ENCODE measurements at places on chromosomes 5 and 9.

- DNase-seq = no peak
Measured at GRCh38 chr9:2243666-2244555, 228.8 kb downstream of the SMARCA2 start.

DNA sequence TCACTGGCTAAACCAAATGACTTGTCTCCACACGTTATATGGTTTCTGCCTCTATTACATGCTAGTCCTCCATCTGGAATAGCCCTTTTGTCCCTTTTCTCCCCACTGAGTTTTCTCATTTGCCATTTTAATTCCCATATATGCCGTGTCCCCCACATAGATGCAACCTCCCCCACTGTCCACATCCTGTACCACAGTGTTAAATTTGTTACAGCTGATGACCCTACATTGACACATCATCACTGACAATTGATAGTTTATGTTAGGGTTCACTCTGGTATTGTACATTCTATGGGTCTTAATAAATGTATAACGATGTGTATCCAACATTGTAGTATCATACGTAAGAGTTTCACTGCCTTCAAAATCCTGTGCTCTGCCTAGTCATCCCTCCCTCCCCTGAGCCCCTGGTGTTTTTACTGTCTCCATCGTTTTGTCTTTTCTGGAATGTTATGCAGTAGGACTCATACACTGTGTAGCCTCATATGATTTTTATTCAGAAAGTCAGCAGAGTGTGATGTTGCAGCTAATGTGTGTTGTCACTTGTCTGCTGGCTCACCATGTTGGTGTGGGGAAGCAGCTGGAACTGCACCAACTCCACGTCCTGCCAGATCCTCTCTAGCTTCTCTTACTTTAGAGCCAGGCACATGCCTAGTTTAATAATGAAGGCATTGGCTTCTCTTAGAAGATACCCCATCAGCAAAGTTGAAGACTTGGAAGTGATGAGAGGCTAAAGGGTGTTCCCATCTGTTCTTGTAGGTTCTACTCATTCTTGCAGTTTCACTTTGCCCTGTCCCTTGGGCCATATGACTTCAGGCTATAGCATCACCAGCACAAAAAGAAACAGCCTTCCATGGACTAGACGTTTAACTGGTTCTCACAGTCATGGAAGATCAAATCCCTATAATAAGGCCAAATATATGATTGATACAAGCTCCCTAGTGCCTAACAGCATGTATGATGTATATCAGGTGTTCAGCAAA lies 30.2 kb downstream of the LRRC70 start:
- DNase-seq = no peak

- DNase-seq = no peak
Measured at GRCh38 chr9:11962327-11962726, 730.9 kb upstream of the TYRP1 start.

GRCh38 chr5:20469792-20470191 lies 481.8 kb upstream of the CDH18 start:
- DNase-seq = no peak

GRCh38 chr9:17986595-17986994 lies 407.7 kb downstream of the SH3GL2 start:
- DNase-seq = no peak

DNA sequence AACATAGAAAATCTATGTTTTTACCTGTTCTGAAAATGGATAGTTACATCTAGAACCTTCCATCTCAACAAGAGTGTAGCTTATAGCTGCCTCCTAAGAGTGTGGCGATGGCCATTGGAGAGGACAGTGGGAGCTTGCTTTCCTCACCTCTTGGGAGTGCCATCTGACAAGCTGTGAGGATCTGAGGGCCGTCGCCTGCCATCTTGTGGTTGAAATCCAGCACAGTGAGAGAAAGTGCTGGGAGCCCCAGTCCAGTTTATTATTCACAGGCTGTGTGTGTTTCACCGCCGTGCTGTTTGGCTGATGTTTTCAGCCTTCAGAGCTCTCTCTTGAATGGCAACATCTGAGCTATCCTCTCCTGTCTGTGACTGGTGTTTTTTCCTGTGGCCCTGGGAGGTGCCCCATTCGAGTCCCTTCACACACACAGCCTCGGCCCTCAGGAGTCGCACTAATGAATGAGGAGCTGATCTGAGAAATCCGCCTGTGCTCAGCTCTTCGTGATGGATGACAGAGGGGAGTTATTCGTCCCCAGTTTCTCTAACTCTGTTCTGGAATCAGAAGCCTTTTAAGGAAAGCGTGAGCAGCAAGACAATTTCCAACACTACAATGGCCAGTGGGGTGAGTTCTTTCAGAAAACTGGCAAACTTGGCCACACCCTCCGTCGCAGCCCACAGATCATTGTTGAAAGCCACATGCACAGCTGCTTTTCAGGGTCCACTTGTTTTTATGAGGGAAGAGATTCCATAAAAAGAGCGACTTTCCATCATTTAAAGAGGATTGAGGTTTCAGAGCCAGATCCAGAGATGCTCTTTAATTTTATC lies 170.3 kb downstream of the PDZD2 start:
- peak; percentile 79 for DNase-seq

- no peak for DNase-seq
Measured at GRCh38 chr9:89941875-89942274, 337.1 kb downstream of the GADD45G start.

GRCh38 chr5:2185646-2186471 lies 303.1 kb upstream of the IRX4 start:
- DNase-seq = no peak

DNA sequence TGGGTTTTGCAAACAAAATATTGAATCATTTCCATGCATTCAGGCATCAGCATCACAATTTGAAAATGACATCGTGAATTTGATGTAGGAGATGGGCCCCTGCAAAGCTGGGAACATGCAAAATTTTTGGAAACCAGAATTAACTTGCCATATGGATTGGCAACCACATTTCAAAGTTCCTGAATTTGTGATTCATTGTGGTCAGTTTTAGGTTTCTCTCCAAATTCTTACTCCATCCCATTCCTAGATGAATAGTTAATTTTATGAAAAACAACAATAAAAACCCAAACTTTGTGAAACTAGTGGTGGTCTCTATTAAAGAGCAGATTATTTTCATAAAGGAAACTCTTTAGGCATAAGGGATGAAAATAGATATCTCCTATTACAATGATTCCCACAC lies 107.8 kb upstream of the SLIT3 start:
- no peak for DNase-seq

DNA sequence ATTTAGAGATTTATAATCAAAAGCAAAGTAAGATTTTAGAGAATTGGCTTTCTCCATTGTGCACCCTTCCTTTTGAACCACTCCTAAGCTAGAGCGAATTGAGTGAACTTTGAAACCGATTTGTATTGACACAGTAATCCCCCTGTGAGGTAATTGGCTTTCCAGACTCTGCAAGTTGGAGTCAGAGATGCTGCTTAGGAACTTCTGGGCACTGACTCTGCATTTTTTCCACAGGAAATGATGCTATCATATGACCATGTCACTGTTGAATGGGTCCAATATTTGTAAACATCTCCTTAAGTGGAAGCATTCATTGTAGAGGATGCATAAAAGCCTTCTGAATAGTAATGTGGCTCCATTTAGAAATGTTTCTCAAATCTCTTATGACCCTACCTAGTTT lies 394.4 kb upstream of the ZNF608 start:
- DNase-seq = no peak

DNA sequence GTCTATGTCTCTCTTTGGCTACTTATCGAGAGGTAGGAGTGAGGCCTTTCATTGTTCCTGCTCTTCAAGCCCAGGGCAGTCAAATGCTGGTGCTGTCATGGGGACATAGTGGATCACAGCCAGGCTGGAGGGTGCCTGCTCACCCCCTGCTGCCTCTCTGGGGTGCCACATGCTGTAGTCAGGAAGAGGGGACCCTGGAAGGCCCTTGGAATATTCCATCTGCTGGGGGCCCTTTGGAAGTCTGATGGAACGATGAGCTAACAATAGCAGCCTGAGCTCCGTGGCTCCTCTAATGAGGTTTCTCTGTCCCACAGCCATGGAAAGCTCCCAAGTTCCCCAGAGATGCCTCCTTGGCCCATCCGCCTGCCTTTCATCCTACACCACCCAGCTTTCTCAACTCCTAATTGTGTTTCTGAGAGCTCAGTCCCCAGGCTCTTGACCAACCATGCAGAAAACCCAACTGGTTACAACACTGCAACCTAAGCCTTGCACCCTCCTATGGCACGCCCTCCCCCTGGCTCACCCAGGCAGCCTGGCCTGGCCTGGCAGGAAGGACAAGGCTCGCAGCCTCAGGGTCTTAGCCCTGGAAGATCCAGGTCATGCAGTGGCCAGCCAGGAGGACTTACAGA lies 91.7 kb downstream of the NRG2 start:
- DNase-seq = no peak

- peak; percentile 43 for DNase-seq
Measured at GRCh38 chr9:110257097-110257841, 962 bp upstream of the TXN start.

- DNase-seq = no peak
Measured at GRCh38 chr5:16936150-16936988, at the start of gene MYO10. MYO10 (minus strand) TSS chr5:16936288; CDS start chr5:16935808, 480 bp downstream.

- DNase-seq = no peak
Measured at GRCh38 chr9:133153227-133154096, 10.3 kb downstream of the GBGT1 start.

DNA sequence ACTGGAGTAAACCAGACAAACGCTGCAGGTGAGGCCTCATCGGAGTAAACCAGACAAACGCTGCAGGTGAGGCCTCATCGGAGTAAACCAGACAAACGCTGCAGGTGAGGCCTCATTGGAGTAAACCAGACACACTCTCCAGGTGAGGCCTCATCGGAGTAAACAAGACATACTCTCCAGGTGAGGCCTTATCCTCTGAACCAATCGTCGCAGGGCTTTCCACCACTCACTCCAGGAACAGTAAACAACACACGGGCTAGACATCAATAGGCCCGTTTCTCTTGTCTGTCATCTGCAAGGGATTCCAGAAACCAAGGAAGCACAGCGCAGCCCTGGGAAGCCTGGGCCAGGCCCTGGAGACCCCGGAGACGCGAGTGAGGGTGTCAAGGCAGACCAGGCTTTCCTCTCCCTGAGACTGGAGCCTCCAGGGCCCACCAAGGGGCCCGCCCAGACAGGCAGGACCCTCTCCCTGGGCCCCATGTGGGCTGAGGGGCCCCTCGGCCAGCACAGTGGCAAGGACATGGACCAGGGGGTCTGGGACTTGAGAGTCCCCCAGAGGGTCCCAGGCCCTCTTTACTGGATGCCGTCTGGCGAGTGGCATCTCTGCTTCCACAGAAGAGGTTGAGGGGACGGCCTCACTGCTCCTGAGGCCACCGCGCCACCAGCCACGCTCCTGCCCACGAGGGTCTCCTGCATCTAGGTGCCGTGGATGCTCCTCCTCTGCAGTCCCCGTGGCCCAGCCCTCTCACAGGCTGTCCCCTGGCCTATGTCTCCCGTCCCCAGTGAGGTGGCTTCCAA lies 26.4 kb upstream of the NSMF start:
- DNase-seq = no peak

DNA sequence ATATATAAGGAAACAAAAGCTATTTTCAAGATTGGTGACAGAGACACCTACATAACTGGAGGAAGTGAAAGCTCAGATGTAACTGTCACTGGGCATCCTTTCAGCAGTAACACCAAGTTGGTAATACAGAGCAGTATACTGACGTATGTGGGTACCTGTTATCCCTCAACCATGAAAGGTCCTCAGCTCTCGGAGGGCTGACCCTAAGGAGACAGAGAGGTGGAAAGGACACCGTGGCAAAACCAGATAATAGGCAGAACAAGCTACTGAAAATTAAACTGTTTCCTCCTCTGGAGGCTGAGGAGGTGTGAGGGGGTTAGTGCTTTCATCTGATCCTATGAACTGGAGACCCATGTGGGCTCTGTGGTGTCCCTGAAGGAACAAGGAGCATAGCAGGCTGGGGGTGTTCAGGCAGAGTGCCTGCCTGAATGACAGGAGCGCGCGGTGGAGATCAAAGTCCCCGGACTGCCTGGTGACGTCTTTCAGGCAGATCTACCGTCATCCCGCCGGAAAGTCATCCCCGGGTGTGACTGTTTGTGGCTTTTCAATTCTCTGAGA lies 130.2 kb upstream of the FSTL4 start:
- DNase-seq = no peak

DNA sequence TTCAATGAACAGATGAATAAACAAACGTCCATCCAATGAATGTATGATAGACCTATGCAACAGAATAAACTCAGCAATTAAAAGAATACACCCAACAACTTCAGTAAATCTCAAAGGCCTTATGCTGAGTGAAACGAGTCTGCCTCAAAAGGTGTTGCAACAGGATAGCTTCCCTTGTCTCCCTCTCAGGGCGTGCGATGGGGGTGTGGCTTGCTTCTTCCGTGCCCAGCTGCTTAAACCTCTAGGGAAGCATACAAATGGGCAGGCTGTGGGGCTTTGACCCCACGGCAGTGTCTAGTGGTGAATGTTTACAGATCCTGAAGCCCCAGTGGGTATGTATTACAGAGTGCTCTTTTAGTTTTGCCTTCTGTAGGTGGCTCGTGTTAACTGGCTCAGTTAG lies 87.0 kb upstream of the CCL21 start:
- no peak for DNase-seq

DNA sequence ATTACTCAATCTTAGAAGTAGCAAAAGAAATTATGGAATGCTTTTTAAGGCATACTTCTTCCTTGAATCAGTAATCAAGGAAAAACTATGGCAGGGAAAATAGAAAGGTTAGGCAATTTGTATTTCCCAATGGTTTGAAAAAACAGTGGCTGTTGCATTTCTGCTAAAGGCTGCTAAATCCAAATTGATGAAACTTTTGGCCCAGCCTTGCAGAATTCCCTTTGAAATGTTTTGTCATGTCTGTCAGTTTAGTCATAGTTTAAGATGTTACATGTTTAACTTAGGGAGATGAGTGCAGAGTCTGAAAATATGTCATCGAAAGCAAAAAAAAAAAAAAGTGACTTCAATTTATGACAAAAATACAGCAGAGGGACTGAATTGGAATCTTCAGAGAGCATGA lies 878.9 kb upstream of the WWC1 start:
- DNase-seq = no peak

GRCh38 chr5:141003791-141004611 lies 37.7 kb downstream of the PCDHAC2 start:
- no peak for DNase-seq

GRCh38 chr5:179854356-179854755 lies 4.3 kb downstream of the MRNIP start:
- no peak for DNase-seq

GRCh38 chr5:113969901-113970300 lies 392.0 kb upstream of the KCNN2 start:
- no peak for DNase-seq

- DNase-seq = no peak
Measured at GRCh38 chr5:95852567-95852966, 30.0 kb upstream of the GLRX start.

GRCh38 chr5:16412556-16412955 lies 53.0 kb downstream of the ZNF622 start:
- no peak for DNase-seq

GRCh38 chr5:39584927-39585326 lies 160.1 kb upstream of the DAB2 start:
- DNase-seq = no peak

DNA sequence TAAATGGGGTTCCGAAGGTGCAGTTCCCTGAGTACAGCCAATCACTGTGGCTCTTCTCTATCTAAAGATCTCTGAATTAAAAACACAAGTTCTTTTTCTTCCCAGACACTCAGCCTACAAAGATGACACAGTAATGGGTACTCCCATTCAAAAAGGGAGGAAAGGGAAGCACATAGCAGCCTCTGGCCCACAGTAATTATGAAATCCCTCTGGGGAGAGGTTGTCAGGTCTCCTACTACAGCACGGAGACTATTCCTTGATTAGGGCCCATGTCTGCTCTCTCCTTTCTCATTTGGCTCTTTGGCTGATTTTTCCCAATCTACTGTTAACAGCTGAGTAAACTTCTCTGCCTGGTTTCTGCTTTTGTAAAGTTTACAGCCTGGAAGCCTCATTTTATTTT lies 62.0 kb upstream of the RANBP3L start:
- DNase-seq = no peak

- DNase-seq = no peak
Measured at GRCh38 chr9:89442981-89443814, 54.7 kb downstream of the SEMA4D start.

All from hippocampal formation (tissue), 2 donors.